Activated T-helper 1 cell treated with Interleukin-2 at 50 U/mL for 16 hours (primary cell): ENCODE measurements at places on chromosomes 1 and 21.

GRCh38 chr1:39017266-39017665, 8.9 kb upstream of the NDUFS5 start:
- DNase-seq, result no peak

DNA sequence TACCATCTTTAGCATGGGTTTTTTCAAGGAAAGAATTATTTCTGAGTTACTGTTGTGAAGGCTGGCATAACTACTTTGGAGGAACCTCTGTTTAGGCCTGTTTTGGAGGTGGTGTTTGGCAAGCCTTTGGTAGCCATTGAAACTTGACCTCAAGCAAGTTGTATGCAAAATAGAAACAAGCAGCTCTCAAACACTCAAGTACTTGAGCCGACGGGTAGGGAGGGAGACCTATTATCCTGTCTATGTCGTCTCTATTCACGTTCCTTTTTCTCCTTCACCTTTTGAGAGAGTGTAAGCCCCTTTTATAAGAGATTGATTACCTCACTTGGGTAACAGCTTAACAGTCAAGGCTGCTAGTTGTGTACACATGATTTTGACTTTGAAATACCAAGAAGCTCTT, 878.3 kb upstream of the CXADR start:
- DNase-seq, result no peak

DNA sequence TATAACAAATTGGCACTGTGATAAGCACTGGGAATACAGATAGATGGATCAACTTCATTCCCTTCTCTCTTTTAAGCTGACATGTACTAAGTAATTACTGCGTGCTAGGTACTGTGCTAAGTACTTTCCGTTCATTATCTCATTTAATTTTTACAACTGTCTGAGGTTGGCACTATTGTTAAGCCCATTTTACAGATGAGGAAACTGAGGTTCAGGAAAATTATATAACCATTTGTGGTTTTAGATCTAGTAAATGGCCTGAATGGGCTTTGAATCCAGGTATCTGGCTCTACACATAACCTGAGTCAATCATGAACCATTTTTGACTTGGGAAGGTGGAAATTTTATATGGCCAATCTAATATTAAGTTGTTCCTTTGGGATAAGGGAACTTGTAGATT, 3.6 kb upstream of the HMGCS2 start:
- DNase-seq, result no peak

DNA sequence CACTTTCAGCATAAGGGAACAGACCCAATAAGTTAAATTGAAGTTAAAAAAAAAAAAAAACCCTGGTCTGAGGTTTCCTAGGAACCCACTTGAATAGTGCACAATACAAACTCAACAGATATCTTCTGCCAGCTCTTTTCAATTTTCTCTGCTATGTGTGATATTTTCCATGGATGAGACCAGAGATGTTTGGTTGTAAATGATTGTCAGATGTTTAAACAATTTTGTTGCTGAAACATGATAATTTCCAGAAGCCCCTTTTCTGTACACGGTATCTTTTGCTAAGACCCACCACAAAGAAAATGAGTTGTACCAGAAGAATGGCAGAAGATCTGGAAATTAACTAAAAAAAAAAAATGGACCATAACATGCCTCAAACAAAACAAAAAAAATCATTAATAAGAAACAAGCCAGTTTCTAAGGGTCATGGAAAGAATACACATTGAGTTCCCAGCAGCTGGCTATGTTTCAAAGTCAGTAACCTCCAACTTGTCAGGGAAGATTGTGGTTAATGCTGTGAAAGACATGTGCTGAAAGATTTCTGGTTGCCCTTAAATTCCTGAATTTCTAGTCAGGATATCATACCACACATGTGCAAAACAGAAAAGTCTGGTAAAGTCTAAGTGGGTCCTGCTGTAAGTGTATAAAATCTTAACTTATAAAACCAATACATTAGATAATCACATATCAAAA, 35.6 kb upstream of the MGST3 start:
- no peak for DNase-seq

- no peak for DNase-seq
Observed at GRCh38 chr1:22728751-22729399, 18.2 kb downstream of the EPHB2 start.

- DNase-seq, result no peak
Observed at GRCh38 chr1:22576617-22577016, 13.3 kb downstream of the EPHA8 start.

- no peak for DNase-seq
Observed at GRCh38 chr1:210369425-210369824, 40.7 kb downstream of the HHAT start.

DNA sequence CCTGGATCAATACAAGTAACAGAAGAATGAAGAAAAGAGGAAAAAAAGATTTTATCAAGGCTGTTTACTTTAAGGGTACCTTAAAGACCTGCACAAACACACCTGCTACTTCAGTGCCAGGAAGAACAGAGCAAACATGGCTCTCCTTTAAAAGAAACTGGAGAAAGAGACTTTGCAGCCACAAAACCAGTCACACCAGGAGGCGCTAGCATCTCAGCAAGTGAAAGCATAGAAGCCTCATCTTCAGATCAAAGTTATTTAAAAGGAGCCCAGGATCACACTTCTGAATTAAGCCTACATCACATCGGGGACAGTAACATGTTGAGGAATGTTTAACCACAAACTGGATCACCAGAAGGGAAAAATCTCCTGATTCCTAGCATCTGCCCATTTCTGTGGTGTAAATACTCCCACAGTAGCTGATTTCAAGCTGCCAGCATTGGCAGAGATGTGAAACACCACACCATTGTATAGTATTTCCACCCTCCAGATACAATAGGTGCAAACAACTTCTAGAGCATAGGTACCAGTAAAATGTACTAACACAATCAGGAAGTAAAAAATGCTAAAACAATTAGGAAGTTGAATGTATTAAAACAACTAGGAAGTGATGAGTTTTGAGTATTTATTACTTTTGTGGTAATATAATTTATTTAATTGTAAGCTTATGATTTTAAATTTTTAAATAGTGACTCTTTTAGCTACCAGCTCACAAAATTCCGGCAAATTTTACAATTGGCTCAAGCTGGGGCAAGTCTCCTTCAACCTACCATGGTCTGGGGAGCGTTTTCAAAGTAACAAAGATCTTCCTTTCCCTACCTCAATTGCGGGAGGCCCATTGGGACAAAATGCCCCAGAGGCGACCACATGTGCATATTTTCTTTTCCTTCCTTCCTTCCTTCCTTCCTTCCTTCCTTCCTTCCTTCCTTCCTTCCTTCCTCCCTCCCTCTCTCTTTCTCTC, 105.3 kb upstream of the CLDN14 start:
- no peak for DNase-seq
